Stimulated activated CD8-positive, alpha-beta memory T cell treated with anti-CD3 and anti-CD28 coated beads, Interleukin-2, amount 100 ng/mL, for 1 hour (primary cell): ENCODE measurements at places on chromosomes 3 and 15.

- no peak for DNase-seq
Observed at GRCh38 chr3:186614266-186614596, 1.4 kb downstream of the AHSG start.

DNA sequence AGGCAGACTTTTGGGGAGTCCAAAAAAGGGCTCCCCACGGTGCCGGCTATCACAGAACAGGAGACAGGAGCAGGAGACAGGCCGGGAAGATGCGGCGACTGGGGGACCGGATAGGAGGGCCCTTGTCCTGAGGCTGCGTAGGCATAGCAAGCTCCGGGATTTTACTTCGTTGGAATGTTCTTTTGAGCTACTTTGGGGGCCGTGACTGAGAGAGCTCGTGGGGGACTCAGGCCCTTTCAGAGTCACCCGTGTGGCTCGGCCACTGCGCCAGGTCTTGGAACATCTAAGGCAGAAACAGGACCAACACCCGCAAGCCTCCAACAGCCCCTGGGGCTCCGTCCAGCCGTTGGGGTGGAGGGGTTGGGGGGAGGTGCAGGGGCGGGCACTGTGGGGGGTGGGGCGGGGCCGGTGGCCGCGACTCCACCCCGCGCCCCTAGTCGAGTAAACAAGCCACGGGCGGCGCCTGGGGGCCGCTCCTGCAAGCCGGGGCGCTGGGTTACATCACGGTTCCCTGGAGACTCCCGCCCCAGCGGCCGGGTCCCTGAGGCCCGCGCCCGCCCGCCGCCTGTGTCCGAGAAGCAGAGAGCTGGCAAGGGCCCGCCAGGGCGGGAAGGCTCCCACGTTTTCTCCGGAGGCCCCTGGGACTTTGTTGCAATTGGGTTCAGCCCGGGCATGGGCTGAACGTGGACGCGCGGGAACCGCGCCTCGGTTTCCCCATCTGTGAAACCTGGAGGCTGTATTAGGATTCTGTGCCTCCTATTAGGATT, 23.3 kb upstream of the C15orf39 start:
- DNase-seq: no peak

DNA sequence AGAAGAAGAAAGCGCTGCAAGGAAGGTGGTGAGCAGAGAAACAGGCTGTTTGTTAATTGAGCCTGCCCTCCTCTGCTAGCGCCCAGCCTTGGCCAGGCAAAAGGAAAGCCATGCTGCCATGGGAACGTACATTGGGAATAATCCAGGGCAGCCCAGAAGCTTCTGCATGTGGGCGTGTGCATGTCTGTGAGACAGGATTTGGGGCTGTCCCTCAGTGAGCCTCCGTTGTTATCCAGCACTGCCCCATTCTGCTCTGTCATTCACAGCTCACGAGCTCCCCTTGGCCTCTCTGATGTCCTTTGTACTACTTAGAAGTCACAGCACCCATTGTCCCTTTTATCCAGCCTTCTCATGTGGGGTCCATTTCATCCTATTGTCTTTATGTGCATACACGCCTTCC, 239.1 kb upstream of the ROPN1 start:
- no peak for DNase-seq

- no peak for DNase-seq
Observed at GRCh38 chr15:79213650-79214049, 68.9 kb upstream of the ANKRD34C start.

GRCh38 chr3:83498361-83499016, 1460.3 kb upstream of the CADM2 start:
- DNase-seq: no peak

DNA sequence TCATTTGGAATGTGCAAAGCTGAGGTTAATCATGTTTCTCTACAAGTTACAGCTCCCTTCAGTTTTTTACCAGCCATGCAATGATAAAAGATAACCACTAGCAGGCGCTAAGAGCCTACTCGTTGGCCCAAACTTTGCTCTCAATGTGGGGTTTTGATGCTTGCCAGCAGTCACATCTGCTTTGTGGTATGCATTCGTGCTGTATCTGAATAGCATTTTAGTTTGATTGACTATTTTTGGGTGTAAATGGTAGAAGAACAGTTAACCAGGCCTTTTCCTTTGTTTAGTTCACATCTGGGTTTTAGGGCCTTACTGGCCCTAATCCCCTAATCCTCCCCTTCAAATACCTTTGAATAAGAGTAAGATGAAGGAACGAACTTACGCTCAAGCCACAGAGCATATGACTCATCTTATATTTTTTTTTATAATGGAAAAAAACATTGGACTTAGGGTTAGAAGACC, 4.4 kb upstream of the CLDN11 start:
- DNase-seq: no peak
